NB4 (cell line): ENCODE measurements at places on chromosomes 4 and X.
A peak's percentile ranks its signal among the peaks of the same experiment; 100 is the strongest.

DNA sequence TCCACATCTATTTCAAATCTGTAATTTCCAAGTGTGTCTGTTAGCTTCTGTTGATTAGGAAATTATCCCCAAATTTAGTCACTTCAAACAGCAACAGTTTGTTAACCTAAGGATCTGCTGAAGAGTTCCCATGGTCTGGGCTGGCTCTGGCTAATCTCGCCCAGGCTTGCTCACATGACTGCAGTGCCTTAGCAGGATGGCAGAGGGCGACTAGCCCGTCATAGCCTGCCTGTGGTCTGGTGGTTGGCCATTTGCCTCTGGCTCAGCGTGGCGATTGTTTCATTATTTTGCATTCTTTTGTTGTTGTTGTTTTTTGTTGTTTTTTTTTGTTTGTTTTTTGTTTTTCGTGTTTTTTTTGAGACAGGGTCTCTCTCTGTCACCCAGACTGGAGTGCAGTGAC is 264.0 kb downstream of the TRIML1 start:
- peak; percentile 4 for DNase-seq

GRCh38 chr4:40228497-40229365 is 31.9 kb downstream of the RHOH start:
- DNase-seq = no peak

DNA sequence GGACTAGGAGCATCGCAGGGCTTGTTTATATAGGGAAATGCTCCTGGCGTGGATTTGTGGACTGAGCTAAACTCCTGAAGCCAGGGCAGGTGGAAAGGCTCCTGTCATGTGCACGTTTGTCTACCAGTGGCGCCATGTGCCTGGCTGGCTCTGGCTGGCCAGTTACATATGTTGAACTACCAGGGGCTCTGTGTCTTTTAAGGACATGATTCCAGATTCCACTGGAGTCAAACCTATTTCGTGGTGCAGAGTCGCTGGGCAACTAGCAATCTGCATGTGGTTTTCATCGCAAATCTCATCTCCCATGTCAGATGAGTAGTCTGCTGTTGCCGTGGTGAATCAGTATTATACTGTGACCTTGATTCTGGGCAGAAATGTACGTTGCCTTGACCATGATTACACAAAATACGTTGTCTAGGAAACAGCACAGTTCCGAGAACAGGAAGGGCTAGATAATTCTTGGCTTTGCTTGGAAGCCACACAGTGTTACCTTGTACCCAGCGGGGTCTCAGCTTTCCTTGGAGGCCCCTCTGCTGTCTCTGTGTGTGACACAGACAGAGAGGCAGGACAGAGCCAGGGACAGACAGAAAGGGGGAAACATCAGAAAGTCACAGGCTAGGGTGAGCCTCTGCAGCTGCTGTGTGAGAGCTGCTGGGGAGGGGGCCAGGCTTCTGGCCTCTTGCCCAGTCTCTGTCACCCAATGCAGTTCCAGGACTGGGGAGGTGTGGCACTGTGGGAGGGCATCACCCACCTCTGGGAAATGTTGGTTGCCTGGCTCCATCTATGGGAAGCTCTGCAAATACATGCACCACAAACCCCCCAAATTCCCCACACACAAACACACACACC is 19.2 kb downstream of the PNMA6E start:
- DNase-seq = peak; percentile 23

GRCh38 chrX:15334561-15334960 is 762 bp downstream of the PIGA start:
- DNase-seq = no peak

- DNase-seq = no peak
These were observed 64.5 kb upstream of the MMAA start for GRCh38 chr4:145554691-145555090.
